ENCODE measurements at places on chromosomes 2 and 18.
A peak's percentile ranks its signal among the peaks of the same experiment; 100 is the strongest.

- no peak for DNase-seq
- H3K4me3 ChIP-seq, result no peak overlapping the region
- no peaks in the 10 kb centered on the region for H3K36me3 ChIP-seq
Observed at GRCh38 chr2:159155320-159155719, 131.2 kb downstream of the WDSUB1 start.

- no peak overlapping the region for H3K27ac ChIP-seq
- no peaks in the 10 kb centered on the region for H3K4me1 ChIP-seq
- H3K36me3 ChIP-seq, result no peaks in the 10 kb centered on the region
- H3K27me3 ChIP-seq, result no peaks in the 10 kb centered on the region
- H3K4me3 ChIP-seq, result no peak overlapping the region
Observed at GRCh38 chr18:5619376-5619775, 75.6 kb upstream of the EPB41L3 start.

DNA sequence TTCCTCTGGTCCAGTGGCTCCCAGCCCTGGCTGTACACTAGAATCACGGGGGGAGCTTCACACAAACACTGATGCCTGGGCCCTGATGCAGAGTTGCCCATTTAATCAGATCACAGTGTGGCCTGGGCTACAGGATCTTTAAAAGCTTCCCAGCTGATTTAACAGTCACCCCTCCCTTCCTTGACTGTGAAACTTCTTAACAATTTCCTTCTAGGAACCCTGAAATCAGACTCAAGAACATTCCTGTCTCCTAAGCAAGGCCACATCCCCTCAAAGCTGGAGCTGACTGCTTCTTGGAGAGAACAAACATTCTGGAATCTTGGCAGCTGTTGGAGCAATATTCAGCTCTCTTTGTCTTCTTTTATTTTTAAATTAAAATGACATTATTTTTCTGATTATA, 88.7 kb downstream of the ADD2 start:
- no peak overlapping the region for H3K4me3 ChIP-seq
- no peaks in the 10 kb centered on the region for H3K4me1 ChIP-seq
- DNase-seq, result no peak
- H3K27me3 ChIP-seq, result no peaks in the 10 kb centered on the region
- H3K36me3 ChIP-seq, result no peaks in the 10 kb centered on the region

DNA sequence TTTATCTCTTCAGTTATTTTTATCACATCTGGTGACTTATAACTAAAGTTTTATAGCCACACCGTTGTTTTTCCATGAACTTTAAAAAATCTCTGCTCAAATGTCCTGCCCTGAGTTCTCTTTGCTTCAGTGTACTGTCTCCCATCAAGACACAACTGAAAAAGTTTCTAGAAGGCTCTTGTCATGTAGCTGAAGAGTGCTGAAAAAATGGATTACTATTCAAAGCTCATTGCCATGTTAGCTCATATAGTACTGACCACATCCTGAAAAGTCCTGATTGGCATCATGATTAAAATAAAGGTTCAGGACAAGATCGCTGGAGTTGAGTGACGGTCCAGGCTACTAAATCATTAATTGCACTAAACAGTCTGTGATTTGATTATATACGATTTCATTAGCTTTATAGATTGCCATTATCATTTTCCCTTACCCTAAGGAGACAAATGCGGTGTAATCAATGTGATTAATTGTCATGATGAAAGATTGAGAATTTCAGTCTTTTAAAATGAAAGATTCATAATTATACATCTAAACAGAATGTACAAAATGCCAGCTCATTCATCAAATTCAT, 62.2 kb downstream of the MFSD6 start:
- H3K36me3 ChIP-seq, result no peaks in the 10 kb centered on the region
- no peak overlapping the region for H3K4me3 ChIP-seq
- DNase-seq, result no peak
- no peaks in the 10 kb centered on the region for H3K4me1 ChIP-seq
- H3K27ac ChIP-seq, result no peak overlapping the region

GRCh38 chr2:174593574-174594203, 3.9 kb downstream of the WIPF1 start:
- no peaks in the 10 kb centered on the region for H3K4me1 ChIP-seq
- H3K36me3 ChIP-seq, result no peaks in the 10 kb centered on the region
- no peak overlapping the region for H3K4me3 ChIP-seq
- H3K27me3 ChIP-seq, result no peaks in the 10 kb centered on the region
- peak overlapping the region; percentile 57 for H3K27ac ChIP-seq
